CD4-positive, alpha-beta T cell treated with Interleukin-1 beta for 1 hour (primary cell): ENCODE measurements at places on chromosomes 3 and 15.

- DNase-seq: no peak
These were observed 201.1 kb downstream of the WDR72 start for GRCh38 chr15:53558384-53558783.

DNA sequence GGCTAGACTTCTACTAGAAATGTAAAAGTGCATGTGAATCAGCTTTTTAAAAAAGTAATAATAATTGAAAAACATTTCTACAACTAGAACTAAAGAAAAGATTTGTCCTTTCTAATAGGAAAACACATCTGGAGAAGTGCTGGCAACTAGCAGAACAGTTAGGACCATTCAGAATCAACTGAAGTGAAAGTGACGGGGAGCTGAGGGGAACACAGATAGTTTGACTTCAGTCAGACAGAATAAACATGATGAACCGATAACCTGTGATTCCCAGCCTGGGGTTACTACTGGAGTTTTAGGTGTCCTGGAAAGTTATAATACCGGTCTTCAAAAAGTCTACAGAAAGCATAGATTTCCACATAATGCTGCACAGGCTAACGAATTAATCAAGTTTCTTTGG lies 28.1 kb downstream of the OPA1 start:
- DNase-seq: no peak

- no peak for DNase-seq
These were observed 27.0 kb downstream of the PTH1R start for GRCh38 chr3:46904303-46905212.

- no peak for DNase-seq
These were observed 47.8 kb downstream of the IQGAP1 start for GRCh38 chr15:90435652-90436337.

- no peak for DNase-seq
These were observed 140.1 kb upstream of the IL12A start for GRCh38 chr3:159848348-159849118.

GRCh38 chr3:8441969-8442559 lies 59.6 kb upstream of the LMCD1 start:
- no peak for DNase-seq

GRCh38 chr15:33670567-33670966 lies 297.7 kb upstream of the CHRM5 start:
- DNase-seq: no peak

GRCh38 chr3:75015280-75015679 lies 400.8 kb upstream of the CNTN3 start:
- DNase-seq: no peak

GRCh38 chr3:30508339-30508738 lies 98.1 kb upstream of the TGFBR2 start:
- DNase-seq: no peak

GRCh38 chr3:32725721-32726120 lies 40.7 kb downstream of the CNOT10 start:
- no peak for DNase-seq

DNA sequence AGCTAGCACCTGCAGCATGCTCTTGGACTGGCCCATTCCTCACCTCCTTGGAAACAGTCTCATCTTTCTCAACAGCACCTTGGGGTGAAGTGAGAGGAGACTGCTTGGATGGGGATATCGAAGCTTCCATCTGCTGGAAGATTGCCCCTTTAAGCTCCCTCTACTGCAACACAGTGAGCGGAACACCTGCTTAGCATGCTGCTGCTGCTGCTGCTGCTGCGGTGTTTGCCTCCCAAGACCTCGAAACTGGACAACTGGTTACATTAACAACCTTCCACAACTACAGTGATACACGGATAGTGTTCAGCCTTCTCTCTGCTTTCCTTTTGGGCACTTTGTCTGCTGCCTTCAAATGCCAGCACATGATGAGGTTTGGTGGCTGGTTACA lies 253.9 kb upstream of the LYSMD4 start:
- no peak for DNase-seq

DNA sequence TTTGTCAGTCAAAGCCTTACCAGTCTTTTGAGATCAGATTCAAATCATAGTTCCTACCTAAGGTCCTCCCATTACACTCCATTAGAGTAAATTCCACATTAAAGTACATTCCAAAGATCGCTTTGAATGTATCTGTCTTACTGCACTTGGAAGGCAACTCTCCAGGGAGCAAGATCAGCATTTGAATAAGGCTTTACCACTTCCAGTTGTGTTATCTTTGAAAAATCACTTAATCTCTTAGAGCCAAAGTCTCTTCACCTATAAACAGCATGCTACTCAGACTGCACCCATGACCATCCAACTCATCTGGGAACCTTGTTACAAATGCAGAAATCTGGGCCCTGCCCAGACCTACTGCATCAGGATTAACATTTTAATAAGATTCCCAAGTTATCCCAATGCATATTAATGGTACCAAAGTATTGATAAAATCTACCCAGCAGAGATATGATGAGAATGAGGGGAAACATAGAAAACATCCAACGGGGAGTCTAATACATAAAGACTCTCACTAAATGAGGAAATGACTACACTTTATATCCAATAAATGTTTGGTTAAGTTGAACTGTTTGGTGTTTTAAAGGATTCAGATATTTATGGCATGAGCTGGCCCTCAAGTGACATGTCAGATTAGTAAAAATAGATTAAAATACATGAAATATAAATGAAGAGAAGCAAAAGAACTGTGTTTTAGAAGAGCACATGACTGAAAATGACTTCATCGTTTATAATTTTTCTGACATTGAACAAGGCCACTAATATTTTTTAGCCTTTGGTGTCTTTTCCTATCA lies 75.9 kb downstream of the TNIK start:
- DNase-seq: no peak

DNA sequence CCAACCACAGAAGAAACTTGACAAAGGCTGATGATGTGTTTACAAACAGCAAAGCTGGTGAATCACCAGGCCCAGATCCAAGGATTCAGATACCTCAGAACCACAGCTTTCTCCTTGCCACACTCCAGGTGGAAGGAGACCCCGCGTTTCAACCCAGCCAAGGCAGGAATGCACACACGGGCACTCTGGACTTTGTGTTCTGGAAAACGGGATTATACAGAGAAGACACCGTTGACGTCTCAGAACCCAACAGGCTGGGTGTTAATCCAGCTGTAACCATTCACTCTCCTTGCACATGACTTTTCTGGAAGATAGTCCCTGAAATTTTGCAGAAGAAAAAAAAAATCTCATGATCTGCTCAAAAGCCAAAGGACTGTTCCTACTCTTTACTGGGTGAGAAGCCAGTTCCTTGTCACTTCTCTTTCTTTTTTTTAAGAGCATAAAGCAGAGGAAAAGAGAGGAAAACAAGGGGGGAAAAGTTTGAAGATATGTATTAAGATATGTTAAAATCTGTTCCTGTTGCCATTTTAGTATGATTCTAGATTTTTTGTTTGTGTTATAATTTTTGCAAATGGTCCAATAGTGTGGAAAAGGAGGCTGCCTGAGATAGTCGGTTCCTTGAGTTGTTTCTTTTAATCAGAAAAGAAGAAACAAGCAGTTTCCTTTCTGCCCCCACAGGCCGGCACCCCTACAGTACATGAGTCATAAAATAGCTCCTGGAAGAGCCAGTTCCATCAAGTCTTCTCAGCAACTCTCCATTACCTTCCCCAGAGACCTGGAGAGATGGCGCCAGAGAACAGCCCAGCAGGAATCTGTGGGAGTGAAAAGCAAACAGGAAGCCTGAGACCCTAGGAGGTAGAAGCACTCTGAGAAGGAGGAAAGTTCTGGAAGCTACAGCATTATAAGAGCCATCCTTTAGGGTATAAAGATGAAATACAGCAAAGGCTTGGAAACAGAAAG lies 73.1 kb downstream of the RORA start:
- DNase-seq: no peak

GRCh38 chr15:63124506-63124905 lies 2.8 kb downstream of the LACTB start:
- no peak for DNase-seq

GRCh38 chr3:31391150-31391549 lies 141.6 kb upstream of the STT3B start:
- DNase-seq: no peak

- no peak for DNase-seq
These were observed 84.1 kb downstream of the GLDN start for GRCh38 chr15:51425517-51426040.

DNA sequence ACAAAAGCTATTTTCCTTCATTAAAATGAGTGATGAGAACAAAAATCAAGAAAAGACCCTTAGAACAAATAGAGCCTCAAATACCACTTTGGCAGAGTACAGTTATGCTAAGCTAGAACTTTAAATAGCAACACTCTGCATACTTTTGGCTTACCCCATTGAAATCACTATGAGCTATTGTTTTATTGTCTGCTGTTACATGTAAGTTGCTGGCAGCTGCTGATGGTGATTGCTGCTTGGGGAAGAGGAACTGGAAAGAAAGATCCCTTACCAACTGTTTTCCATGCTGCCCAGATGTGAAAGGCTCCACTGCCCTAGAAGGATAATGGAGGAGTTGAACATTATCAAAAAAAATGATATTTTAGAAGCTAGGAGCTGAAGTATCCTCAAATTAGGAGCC lies 135.4 kb downstream of the SYNPR start:
- DNase-seq: no peak

DNA sequence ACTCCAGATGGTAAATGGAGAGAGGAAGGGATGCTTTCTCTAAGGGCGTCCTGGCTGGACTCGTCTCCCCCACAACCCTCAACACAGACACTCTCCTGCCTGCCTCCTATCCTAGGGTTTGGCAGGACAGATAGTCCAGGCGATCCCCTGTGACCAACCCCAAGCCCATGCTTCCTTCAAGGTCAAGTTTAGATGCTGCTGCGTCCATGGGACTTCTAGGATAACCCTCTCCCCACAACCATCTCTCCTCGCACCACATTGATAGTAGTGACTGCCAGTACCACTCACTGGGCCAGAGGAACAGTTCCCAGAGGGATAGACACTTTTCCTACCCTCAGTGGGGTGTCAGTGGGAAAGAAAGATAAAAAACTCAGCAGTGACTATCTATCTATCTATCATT lies 166.0 kb downstream of the ABHD5 start:
- no peak for DNase-seq

DNA sequence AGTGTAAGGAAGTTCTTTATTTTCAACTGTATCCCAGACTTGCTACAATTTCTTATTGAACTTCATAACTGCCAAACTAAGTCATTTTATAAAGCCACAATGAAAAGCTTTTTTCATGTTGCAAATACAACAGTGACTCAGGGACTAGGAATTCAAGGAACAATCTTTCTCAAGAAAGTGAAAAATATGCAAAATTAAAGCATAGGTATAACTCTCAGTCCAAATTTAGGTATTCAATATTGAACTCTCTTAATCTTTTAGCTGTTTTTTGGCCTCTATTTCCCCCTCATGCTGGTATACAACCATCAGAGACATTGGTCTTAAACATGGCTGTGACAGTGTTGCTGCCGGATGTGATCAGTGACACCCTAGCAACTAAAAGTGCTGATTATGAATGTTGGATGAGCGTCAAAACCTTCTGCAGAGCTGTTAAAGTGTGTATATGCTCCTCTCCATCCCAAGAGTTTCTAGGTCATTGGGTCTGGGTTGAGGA lies 476.9 kb downstream of the ZNF385D start:
- no peak for DNase-seq
